ENCODE measurements at places on chromosomes 2 and 18. TPM values are rescaled to one million over a fixed set of nuclear protein-coding genes. Genes with fewer than 3 reads are reported as not detected.

DNA sequence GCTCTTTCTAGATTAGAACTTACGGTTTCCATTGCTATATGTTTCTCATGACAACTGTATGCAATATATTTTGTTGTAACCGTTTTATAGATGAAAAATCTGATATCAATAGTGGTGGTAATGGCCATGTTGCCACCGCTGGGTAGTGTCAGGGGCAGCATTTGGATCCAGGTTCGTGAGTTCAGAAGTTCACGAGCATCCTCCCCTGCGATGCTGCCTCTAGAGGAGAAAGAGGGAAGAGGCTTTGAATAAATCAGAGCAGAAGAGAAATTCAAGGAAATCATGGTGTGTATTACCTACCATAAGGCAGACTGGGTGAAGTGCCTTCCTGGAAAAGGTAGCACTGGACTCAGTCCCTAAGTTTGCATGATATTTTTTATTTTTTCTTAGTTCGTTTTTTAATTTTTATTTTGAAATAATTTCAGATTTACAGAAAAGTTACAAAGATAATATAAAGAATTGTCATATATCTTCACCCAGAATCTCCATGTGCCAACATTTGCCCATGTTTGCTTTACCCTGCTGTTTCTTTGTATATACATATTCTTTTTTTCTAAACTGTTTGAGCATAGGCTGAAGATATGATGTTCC is 3.3 kb upstream of the ZBTB7C start:
- peak; percentile 51 for DNase-seq

GRCh38 chr18:55090564-55091188 is 131.4 kb upstream of the CCDC68 start:
- no peak for DNase-seq

GRCh38 chr2:171087547-171087946 is 73.1 kb downstream of the TLK1 start:
- no peak for DNase-seq

DNA sequence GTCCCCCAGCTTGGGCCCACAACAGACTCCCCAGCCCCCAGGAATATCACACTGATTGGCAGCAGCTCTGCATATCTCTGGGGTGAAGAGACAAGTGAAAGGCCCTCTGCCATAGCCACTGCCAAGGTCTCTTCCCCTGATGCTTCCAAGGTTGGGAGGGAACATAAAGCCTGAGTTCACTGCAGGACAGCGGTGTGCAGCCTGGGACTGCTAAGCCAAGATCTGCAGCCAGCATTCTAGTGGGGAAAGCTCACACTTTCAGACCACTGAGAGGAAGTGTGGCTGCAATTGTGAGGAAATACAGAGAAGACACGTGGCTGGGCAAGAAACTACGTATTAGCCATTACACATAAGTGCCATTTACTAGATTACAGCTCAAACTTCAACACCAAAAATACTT is 100.7 kb downstream of the MAIP1 start:
- no peak for DNase-seq

DNA sequence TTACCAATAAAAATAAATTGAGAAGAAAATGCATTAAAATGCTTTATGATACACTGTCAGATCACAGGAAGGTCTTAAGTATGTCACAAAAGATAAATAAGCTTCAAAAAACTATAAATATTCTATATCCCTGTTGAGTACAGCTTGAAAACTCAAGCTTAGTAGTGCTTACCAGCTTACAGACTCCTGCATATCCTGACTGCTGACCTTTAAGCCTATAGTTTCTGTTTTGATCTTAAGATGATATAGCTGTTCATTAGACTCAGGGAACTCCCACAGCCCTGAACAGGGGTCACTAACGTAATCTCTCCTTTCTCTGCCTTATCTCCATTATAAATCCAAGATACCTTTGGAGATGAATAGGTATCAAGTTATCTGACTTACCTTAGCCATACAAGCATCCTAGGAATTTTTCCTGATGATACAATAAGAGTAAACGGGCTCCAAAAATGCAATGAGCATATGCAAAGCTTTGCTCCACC is 93.7 kb upstream of the RBBP8 start:
- no peak for DNase-seq

SH3RF3 gene
- total RNA-seq: not detected

ZNF385B gene
- total RNA-seq: not detected

ECEL1 gene
- total RNA-seq: 11.9 TPM

Data from G401 (cell line).